MCF 10A (cell line): ENCODE measurements at places on chromosomes 11 and 22. TPM values are rescaled to one million over a fixed set of nuclear protein-coding genes. Genes with fewer than 3 reads are reported as not detected.
A peak's percentile ranks its signal among the peaks of the same experiment; 100 is the strongest.

GRCh38 chr11:67436459-67437081 lies 912 bp downstream of the PTPRCAP start:
- no peaks in the 10 kb centered on the region for H3K27me3 ChIP-seq
- no peak overlapping the region for H3K27ac ChIP-seq
- H3K4me1 ChIP-seq = peaks cover 8% of the 10 kb centered on the region
- peaks cover 53% of the 10 kb centered on the region for H3K36me3 ChIP-seq
- no peak for DNase-seq
- no peak overlapping the region for H3K4me3 ChIP-seq

Gene HTR3A
- total RNA-seq = not detected in 2 replicates

GRCh38 chr11:68735125-68735524 lies 16.2 kb downstream of the TESMIN start:
- no peak overlapping the region for H3K4me3 ChIP-seq
- H3K27me3 ChIP-seq = no peaks in the 10 kb centered on the region
- no peak overlapping the region for H3K27ac ChIP-seq
- H3K36me3 ChIP-seq = no peaks in the 10 kb centered on the region

GRCh38 chr11:125141178-125141577 lies 23.4 kb upstream of the PKNOX2 start:
- no peaks in the 10 kb centered on the region for H3K36me3 ChIP-seq
- H3K4me1 ChIP-seq = peaks cover 6% of the 10 kb centered on the region
- H3K4me3 ChIP-seq = no peak overlapping the region
- H3K27ac ChIP-seq = no peak overlapping the region
- H3K27me3 ChIP-seq = no peaks in the 10 kb centered on the region

Gene MAML2
- total RNA-seq = 5.3 and 8.6 TPM in 2 replicates

DNA sequence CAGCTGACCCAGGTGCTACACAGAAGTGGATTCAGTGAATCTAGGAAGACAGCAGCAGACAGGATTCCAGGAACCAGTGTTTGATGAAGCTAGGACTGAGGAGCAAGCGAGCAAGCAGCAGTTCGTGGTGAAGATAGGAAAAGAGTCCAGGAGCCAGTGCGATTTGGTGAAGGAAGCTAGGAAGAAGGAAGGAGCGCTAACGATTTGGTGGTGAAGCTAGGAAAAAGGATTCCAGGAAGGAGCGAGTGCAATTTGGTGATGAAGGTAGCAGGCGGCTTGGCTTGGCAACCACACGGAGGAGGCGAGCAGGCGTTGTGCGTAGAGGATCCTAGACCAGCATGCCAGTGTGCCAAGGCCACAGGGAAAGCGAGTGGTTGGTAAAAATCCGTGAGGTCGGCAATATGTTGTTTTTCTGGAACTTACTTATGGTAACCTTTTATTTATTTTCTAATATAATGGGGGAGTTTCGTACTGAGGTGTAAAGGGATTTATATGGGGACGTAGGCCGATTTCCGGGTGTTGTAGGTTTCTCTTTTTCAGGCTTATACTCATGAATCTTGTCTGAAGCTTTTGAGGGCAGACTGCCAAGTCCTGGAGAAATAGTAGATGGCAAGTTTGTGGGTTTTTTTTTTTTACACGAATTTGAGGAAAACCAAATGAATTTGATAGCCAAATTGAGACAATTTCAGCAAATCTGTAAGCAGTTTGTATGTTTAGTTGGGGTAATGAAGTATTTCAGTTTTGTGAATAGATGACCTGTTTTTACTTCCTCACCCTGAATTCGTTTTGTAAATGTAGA lies 1.7 kb downstream of the MALAT1 start:
- no peaks in the 10 kb centered on the region for H3K36me3 ChIP-seq
- peaks cover 7% of the 10 kb centered on the region for H3K4me1 ChIP-seq
- H3K4me3 ChIP-seq = no peak overlapping the region
- H3K27me3 ChIP-seq = no peaks in the 10 kb centered on the region
- DNase-seq = peak; percentile 63

- DNase-seq = peak; percentile 16
- no peak overlapping the region for H3K4me3 ChIP-seq
- peaks cover 33% of the 10 kb centered on the region for H3K4me1 ChIP-seq
- peak overlapping the region; percentile 79 for H3K27ac ChIP-seq
- H3K27me3 ChIP-seq = no peaks in the 10 kb centered on the region
Measured at GRCh38 chr11:129115652-129116586, 76.2 kb downstream of the ARHGAP32 start.

Gene RAB30
- total RNA-seq = 12.5 and 13.2 TPM in 2 replicates

GRCh38 chr11:74257959-74258553 lies 53.4 kb downstream of the P4HA3 start:
- H3K27ac ChIP-seq = peak overlapping the region; percentile 38
- no peaks in the 10 kb centered on the region for H3K27me3 ChIP-seq
- DNase-seq = no peak
- peaks cover 15% of the 10 kb centered on the region for H3K4me1 ChIP-seq

Gene CRYBA4
- not detected in 2 replicates for total RNA-seq

- DNase-seq = no peak
- no peak overlapping the region for H3K27ac ChIP-seq
- peaks cover 18% of the 10 kb centered on the region for H3K27me3 ChIP-seq
- no peaks in the 10 kb centered on the region for H3K36me3 ChIP-seq
- H3K4me1 ChIP-seq = no peaks in the 10 kb centered on the region
Measured at GRCh38 chr11:124296016-124296415, 17.7 kb downstream of the OR8D1 start.

DNA sequence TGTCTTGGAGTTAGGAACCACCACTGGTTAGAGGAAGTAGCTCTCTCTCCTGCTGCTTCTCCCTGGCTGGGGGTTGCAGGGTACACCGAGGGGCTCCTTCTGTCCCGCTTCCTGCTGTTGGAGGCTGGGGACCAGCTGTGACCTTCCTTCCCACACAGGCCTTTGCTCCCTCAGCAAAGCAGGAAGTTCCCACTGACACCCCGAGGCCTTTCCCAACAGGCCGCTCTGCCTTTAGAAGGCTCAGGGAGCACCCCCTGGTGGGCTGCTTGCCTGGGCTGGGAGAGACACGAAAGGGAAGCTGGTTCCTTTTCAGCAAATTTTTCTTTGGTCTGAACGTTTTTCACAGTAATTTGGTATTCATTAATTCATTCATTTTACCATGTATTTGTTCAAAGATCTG lies 527.9 kb upstream of the B3GAT1 start:
- no peaks in the 10 kb centered on the region for H3K27me3 ChIP-seq
- H3K4me3 ChIP-seq = no peak overlapping the region
- H3K36me3 ChIP-seq = peaks cover 10% of the 10 kb centered on the region
- H3K27ac ChIP-seq = no peak overlapping the region
- no peak for DNase-seq

Gene PPARA
- total RNA-seq = 8.0 and 10.1 TPM in 2 replicates

Gene MAPK8IP1
- total RNA-seq = 1.8 and 2.2 TPM in 2 replicates

Gene P2RX6
- 0.19 and 0.22 TPM in 2 replicates for total RNA-seq

- no peaks in the 10 kb centered on the region for H3K4me1 ChIP-seq
- peaks cover 23% of the 10 kb centered on the region for H3K27me3 ChIP-seq
- no peak overlapping the region for H3K27ac ChIP-seq
- DNase-seq = no peak
Measured at GRCh38 chr11:126711977-126712625, 288.5 kb downstream of the KIRREL3 start.

Gene MN1
- total RNA-seq = 3.9 and 5.7 TPM in 2 replicates
